H4 (cell line): ENCODE measurements at places on chromosomes 1 and 21. TPM values are rescaled to one million over a fixed set of nuclear protein-coding genes. Genes with fewer than 3 reads are reported as not detected.

DNA sequence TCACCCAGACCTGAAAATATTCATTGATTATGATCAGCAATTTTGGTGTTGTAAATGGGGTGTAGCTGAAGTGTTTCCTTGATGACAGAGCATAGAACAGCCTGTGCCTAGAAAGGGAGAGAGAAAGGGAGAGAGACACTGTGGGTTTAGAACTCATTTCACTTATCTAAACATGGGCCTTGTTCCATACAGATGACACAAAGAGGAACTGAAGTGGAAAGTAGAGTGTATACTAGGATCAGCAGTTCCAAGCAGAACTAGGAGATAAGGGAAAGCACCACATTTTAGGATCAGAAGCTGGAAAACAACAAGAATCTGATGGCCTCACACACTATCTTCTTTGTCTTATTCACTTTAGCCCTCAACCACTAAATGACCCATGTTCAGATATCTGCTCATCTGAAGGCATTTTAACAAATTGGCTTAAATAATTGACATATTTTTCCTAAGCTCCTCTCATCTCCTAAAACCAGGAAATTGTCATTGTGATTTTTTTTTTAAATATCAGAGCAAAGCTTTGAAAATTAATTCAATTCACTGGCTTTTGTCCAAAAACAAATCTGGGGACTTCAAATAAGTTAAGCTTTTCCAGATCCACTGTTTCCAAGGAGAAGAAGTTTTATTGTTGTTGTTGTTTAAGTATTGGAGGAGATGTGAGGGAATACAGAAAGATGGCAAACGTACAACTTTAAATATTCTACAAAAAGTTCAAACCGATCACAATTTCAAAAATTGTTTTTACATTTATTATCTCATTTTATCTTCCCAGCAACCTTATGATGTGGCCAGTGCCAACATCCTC, 103.8 kb downstream of the LYPLAL1 start:
- DNase-seq: no peak

The RPE65 gene
- 0.43 and 1.1 TPM in 2 replicates for total RNA-seq

DNA sequence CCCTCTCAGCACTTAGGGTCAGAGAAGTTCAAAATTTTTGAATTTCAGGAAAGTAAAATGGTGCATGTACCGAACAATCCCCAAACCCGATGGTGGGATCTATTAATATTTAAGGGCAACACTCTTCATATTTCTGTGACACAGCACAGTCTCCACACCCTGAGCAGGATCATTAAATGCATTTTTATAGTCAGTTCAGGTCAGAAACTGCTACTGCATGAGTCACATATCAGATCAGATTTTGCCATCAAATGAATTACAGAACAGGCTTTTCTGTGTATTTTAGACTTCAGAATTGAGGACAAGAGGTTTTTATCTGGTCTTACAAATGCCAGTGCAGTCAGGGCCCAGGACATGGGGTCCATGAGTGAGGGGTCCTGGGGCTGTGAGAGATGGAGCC, 79.2 kb downstream of the RIPK4 start:
- DNase-seq: no peak

- DNase-seq: no peak
These were observed 200.4 kb upstream of the FGGY start for GRCh38 chr1:59096501-59096900.

The EDARADD gene
- 1.1 and 3.7 TPM in 2 replicates for total RNA-seq

- no peak for DNase-seq
These were observed 73.6 kb downstream of the SMYD2 start for GRCh38 chr1:214354440-214355148.

DNA sequence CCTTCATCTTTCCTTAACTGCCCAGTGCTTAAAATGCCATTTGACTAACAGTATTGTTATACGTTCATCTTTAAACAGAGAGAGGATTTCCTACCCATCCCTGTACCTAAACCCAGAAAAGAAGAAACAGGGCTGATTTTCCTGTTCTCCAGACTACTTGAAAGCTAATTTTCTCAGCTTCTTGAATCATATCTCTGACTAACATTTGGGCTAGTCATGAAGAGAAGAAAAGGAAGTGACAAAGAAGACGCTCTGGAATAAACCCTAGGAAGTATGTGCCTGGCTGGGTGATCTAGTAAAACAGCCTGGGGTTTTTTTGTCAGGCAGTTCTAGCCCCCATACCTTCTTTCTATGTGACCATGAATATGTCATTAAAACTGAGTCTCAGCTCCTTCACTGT, 44.8 kb upstream of the SGIP1 start:
- DNase-seq: no peak

GRCh38 chr1:5954964-5955363, 37.3 kb downstream of the NPHP4 start:
- no peak for DNase-seq

The SFN gene
- total RNA-seq: 0.53 and 1.0 TPM in 2 replicates
